Iris pigment epithelial cell (primary cell): ENCODE measurements at places on chromosomes 4 and X.

GRCh38 chrX:129495900-129496299 is 27.4 kb downstream of the SMARCA1 start:
- peak; percentile 60 for DNase-seq

DNA sequence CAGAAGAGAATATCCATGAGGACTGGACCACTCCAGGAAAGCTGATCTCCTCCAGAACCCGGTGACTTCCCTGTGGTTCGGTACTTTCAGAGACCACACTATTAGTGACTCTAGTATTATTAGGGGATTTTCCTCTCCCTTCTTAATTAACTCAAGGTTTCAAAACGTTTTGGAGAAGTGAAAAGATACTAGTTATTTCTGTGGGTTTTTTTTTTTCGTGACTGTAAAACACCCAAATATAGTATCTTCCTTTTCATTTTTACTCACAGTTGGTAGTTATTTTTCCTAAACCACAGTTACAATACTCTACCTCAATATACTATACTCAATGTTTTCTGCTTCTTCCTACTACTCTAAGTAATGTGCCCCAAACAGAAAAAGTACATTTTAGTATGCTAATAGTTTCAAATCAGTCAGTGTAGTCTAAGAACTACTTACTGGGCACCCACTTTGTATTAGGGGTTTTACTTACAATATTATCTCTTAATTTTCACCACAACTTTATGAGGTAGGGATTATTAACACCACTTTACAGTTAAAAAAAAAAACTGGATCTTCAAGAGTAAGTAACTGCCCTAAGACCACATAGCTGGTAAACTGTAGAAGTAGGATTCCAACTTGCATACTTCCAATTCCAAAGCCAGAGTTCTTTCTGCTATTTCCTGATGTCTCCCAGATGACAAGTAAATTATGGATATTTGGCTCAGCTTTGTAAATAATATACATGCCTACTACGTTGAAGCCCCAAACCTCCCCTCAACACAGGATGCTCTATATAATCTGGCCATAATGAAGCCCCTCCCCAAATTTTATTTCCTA is 45.0 kb downstream of the SLC9A7 start:
- peak; percentile 25 for DNase-seq

DNA sequence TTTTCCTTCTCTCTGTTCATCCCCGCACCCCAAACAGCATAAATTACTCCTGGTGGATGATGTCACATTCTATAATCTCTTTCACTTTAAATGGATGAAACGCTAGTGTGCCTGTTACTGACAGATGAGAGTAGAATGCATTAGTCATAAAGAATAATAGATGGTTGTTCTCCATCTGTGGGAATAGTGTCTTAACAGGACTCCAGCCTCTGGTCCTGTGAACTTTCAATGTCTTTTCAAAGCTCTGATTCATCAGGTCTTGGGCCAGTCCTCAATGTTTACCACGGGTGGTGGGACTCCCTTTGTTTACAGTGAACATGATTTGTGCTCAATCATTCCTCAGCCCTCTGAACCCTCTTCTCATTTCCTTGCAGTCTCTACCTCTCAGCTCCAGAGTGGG is 182.6 kb downstream of the GABRB1 start:
- DNase-seq, result peak; percentile 95

- DNase-seq, result no peak
These were observed 68.7 kb downstream of the MEPE start for GRCh38 chr4:87901422-87901992.

DNA sequence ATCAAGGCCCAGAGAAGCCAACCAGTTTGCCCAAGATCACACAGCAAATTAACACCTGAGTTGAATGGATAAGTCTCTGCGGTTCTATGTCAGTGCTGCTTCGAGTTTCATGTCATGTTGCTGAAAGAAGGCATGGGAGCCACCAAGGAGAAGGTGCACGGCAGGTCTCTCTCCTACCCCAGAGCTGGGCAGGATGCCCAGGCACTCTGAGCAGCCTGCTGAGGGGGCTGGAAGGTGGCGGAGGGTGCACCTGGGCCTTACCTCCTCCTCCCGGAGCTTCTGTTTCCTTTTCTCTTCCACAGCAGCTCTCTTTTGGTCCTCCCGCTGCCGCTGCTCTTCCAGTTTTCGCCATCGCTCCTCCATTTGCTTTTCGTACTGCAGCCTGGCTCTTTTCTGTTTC is 53.6 kb downstream of the MAP7D2 start:
- no peak for DNase-seq

GRCh38 chr4:145766273-145766672 is 86.3 kb downstream of the C4orf51 start:
- DNase-seq, result no peak

DNA sequence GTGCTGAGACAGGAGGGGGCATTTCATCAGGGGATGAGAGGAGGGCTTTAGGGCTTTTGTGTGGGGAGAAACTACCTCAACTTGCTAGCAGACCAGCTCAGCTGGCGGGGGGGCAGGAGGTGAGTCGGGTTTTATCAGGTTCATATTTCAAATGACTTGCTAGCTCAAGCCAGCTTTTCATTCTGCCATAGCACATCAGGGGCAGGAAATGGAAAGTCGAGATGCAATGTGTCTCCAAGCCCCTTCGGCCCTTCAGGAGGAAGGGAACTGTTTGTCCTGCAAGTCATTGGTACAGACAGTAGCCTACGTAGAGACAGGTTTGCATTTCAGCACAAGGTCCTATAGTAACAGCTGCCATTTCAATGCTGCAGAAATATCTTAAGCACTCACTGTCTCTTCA is 194.1 kb downstream of the PTTG2 start:
- no peak for DNase-seq

- DNase-seq, result peak; percentile 22
These were observed 114.9 kb upstream of the TEX13D start for GRCh38 chrX:124217304-124218251.

- peak; percentile 70 for DNase-seq
These were observed 26.5 kb downstream of the SPARCL1 start for GRCh38 chr4:87502580-87503238.

- no peak for DNase-seq
These were observed at the start of gene NAT8L for GRCh38 chr4:2059046-2059725. NAT8L (plus strand) TSS chr4:2059327; CDS start chr4:2059512, 185 bp downstream.

DNA sequence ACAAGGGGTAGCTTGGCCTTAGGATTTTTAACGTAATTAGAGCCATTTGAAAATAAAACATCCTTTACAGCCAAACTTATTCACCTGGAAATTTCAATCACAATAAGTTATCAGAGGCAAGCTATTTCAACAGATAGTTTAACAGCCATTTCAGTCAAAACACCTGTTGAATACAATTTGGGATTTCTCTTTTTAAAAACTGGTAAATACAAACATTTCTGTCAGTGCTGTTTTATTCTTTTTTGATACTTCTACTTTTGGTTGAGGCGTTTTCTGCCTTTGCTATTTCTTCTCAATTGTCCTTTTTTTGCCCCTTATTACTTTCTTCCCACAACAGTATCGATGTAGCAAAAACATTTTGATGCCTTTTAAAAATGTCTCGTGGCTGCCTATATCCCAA is 2.1 kb upstream of the DACH2 start:
- DNase-seq, result no peak

GRCh38 chrX:54447461-54447860 is 7.3 kb downstream of the TSR2 start:
- DNase-seq, result peak; percentile 16

DNA sequence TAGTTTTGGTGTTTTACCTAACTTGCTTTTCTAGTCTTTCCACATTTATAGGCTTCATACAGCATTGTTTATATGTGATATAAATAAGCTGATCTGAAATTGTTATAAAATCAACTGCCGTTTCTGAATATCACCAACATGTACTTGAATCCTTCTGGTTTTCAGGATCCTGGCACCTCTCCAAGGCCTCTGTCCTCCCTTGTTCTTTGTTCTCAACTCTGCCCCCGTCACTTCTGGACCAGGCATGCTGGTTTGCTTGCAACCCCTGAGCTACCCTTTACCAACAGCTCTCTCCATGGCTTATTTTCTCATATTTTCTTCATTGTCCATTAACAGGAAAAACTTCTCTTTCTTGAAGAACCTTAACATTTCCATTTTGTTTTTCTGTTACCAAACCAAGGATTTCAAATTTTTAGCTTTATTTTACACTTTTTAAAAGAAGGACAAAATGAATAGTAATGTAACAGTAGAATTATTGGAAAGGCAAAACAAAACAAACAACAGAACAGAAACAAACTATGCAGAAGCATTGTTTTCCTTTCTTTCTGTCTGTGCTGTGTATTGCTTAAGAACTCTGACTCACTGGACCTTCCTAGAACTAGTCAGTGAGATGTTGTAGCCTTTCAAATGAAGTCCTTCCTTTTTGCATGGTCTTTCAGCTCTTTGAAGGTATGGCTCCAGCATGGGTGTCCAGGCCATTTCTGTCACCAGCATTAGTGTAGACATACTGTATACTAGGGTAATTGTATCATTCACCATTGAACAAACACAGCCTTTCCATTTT is 44.8 kb downstream of the BANK1 start:
- peak; percentile 77 for DNase-seq

GRCh38 chr4:158428242-158428641 is 93.4 kb upstream of the RXFP1 start:
- peak; percentile 68 for DNase-seq

DNA sequence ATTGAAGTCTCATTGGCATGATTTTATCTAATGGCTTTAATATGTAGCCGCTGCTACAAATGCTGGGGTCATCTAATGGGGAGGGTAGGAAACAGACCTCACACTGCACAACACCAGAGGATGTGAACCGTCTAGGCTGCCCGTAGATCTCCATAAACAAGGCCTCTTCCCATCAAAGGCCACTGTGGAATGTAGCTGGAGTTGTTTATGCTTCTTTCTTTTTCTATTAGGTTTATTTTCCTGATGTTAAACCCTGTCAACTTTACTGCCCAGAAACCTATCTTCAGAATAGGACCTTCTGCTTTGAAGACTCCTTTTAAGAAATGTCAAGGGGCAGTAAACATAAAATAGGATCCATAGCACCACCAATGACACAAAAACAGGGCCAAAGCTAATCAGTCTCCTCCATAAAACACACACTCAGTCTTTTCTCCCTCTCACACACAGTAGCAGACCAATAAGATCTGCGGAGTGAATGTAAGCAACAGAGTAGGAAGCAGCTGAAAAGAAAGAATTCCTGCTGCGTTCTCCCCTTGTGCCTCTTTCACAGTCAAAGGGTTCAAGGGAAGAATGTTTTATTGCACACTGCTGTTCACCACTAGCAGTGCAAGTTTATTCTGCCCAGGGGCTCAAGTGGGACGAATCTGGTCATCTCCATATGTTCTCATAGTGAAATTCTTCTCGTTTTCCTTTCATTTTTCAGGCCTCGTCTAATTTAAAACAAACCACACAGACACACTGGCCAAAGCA is 72.2 kb downstream of the MAML3 start:
- DNase-seq, result no peak

DNA sequence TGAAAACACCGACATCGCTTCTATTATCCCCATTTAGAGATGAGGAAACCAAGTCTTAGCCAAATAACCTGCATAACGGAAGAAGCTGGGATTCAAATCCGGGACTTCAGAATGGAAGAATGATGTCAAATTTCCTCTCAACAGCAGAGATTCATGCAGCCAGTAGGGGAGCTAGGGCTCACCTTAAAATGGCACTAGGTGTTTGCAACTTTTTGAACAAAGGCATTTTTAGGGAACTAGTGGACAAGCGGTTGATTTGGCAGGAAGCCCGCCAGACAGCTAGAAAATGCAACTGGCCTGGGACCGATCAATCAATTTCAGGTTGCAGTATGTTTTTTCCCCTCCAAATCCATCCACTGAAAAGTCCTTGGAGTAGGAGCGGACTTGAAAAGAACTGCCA is 224.2 kb downstream of the PTTG2 start:
- no peak for DNase-seq

DNA sequence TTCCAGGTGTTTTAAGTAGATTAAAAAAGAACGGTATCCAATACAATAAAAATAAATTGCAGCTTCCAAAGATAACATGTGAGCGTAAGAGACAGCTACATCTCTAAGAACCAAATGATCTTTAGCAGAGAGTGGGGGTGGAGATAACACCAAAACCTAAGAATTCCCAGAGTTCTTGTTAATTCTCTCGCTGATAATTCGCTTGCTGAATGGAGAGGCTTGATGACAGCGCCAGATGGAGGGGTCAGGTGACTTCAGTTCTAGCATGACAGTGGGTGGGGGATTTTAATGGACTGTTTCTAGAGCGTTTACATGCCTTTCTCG is 2.3 kb downstream of the CLCN4 start:
- no peak for DNase-seq

GRCh38 chr4:25878676-25879075 is 15.9 kb upstream of the SEL1L3 start:
- no peak for DNase-seq

DNA sequence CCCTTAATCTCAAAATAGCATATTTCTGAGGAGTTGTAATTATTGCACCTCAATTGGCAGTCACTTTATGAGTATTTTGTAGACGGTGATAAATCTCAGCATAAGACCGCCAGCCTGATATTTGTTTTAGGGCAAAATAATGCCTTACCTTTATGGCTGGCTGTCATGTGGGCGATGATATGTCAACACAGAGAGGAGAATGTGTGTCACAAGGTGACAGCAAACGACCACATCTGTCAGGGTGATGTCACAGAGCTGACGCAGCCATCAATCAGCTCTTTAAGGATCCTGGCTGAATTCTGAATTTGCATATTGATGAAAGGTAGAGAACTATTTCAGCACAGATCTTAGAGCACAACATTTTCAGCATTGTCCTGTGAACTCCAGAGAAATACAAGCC is 209.7 kb downstream of the CEP135 start:
- DNase-seq, result no peak

- no peak for DNase-seq
These were observed 175.6 kb upstream of the NRK start for GRCh38 chrX:105646592-105647372.

DNA sequence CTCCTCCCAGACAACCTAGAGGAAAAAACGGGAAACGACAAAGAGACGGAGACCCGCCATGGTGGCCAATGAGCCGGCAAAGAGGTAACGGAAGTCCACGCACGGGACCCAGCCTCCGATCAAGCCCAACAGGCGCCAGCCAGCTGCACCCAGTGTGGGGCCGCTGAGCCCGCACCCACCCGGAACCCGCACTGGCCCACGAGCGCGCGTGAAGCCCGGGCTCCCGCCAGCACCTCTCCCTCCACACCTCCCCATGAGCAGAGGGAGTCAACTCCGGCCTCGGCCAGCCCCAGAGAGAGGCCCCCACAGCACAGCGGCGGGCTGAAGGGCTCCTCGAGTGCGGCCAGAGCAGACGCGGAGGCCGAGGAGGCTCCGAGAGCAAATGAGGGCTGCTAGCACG is 14.6 kb upstream of the FMR1 start:
- DNase-seq, result no peak

GRCh38 chrX:57294961-57295360 is 8.5 kb downstream of the FAAH2 start:
- no peak for DNase-seq
